ENCODE measurements at places on chromosomes 12 and 14.

- no peak for DNase-seq
Measured at GRCh38 chr14:61632807-61633206, 62.5 kb upstream of the HIF1A start.

- DNase-seq: no peak
Measured at GRCh38 chr14:95072310-95072905, 84.9 kb downstream of the DICER1 start.

DNA sequence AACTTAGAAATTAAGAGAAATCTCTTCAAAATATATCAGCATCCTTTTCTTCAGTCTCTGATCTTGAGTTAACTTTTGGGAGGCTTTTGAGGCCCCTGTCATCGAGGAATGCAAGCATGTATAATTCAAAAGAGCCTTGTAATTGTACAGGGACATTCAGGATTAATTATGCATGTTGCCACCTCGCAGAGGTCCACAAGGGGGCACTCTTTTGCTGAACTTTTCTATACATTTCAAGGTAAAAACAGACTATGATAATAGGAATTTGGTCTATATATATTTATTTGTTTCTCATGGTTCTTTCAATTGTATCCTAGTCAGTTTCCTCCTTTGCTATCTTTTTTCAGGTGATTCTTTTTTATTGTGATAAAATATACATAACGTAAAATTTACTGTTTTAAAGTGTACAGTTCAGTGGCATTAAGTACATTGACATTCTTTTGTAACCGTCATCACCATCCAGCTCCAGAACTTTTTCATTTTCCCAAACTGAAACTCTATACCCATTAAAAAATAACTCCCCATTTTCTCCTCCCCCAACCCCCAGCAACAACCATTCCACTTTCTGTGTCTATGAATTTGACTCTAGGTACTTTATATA is 47.0 kb upstream of the SLC2A13 start:
- peak; percentile 8 for DNase-seq

DNA sequence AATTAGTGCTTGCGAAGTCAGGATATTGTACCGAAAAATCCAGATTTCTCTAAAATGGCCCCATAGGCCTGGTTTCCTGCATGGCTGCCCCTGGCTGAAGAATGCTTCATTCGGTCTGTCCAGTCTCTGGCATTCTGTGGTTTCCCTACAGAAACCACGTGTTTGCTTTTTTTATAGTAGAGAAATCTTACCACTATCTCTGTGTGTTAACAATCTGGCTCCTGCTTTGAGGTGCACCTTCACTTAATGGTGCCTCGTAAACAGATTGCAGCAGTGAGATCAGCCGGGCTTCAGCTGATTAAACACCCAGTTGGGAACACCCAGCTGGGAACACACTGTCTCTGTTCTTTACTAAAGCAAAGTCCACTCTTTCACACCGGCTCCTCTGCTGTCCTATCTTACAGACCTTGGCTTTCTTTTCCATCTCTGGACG is 6.7 kb upstream of the DNAAF2 start:
- DNase-seq: peak; percentile 17

DNA sequence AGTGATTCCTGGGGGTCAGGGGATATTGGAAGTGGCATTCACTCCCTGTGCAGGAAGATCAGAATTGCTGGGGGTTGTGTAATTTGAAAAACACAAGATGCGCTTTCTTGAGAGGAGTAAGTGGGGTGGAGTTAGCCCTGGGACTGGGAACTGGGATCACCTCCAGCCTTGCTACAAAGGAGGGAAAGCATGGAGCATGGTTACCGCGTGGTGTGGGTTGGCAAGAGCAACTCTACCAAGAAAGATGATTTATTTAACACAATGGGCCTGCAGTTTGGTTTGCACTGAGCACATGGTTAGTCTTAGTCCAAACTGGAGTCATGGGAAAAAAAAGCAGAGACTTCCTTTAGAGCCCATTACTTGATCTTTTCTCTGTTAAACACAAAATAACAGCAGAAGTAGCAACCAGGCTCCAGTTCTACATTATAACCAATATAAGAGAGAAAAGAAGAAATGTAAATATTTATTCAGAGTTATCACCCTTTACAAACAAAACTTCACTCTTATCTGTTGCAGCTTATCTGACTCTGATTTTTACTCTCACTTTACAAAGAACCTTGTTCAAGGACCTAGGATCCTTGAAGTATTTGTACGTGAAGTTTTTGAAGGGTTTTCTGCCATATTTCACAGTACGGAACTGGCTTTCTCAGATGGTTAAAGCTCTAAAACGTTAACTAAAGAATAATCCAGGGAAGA is 2.1 kb upstream of the NIN start:
- DNase-seq: no peak

- DNase-seq: no peak
Measured at GRCh38 chr12:19957308-19958125, 410.8 kb upstream of the PDE3A start.
